ENCODE measurements at places on chromosomes 1 and 21.
A peak's percentile ranks its signal among the peaks of the same experiment; 100 is the strongest.

GRCh38 chr1:16882986-16883385 is 12.8 kb upstream of the RNU1-2 start:
- no peak for DNase-seq

GRCh38 chr21:35810431-35810970 is 249.8 kb downstream of the SETD4 start:
- DNase-seq: no peak

DNA sequence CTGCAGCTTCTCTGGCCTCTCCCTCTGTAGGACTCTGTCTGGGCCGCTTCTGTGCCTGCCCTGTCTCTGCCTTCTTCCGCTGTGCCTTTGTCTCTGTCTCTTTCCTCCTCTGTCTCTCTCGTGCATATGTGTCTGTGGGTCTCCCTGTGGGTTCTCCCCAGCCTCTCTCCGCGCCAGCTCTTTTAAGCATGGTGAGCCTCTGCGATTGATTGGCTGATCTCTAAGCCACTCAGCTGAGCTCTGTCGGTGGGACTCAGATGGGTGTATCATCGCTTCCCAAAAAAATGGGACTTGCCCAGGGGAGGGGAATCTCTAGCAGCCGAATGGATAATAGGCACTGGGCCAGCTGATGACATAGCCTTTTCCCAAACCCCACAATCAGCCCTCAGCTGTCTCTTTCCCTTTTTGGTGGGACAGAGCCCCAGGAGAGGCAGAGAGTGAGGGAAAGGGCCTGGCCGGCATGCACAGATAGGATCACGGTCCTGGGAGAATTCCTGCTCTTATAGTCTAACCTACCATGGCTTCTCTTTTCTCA is at the start of gene ADAMTS4:
TSS of gene ADAMTS4 (minus strand) at position 158 of the 535 bp plus-strand sequence. CDS start 427 bp downstream, outside the sequence.
- peak; percentile 69 for DNase-seq

DNA sequence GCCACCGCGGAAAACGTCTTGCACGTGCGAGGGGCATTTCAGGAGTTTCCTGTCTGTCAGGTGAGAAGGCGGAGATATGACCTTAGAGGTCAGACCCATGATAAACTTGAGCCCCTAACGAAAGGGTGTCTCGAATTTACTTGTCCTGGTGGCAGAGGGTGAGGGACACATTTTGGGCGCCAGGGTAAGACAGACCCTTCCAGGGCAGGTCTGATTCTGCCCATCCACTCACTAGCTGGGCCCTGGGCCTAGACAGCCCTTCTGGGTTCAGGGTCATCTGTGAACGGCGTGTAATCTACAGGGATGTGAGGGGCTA is 395 bp upstream of the CSRP1 start:
- DNase-seq: no peak

- no peak for DNase-seq
Measured at GRCh38 chr21:32585970-32586369, 647 bp upstream of the TCP10L start.

DNA sequence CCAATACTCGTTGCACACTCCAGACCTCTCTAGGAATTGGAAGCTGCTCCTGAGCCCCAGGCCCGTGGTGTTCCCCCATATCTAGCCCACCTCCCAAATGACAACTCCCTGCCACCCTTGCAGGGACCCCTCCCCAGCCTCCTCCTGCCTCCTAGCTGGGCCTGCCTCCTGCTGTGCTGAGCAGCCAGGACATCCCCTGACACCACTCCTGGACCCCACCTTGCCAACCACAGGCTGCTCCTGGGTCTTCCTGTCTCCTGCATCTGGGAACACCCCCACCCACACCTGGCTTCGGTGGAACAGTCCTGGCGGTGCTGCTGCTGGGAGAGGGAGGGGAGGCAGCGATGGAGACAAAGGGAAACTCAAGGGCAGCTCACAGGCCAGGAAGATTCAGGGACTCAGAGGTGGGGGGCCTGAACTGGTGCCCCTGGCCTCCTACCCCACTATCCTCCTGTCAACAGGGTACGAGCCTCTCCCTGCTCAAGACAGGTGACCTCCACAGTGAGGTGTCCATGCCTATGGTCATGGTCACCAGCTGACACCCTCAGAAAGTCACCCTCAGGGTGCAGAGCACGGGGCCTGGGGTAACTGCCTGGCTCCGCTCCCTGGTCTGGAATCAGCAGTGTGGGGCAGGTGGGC is 81.2 kb downstream of the RIPK4 start:
- DNase-seq: no peak

DNA sequence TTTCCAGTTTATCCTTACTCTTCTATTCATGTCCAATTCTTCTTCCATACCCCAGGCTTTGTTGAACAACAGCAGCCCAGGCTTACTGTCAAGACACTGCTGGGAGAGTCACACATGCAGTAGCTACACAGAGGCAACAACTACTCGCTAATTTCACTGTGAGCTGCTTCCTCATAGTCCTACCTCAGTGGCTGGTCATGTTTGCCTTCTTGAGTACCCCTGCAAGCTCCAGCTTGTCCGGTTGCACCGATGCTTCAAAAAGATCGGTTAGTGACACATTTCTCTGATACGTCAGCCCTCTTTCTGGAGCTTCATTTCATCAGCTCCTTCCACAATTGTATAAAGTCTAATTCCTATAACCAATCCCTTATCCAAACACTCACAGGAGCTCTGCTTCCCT is 246.7 kb upstream of the NFIA start:
- no peak for DNase-seq

- DNase-seq: no peak
Measured at GRCh38 chr1:203189951-203190352, 3.4 kb upstream of the CHI3L1 start.

- DNase-seq: no peak
Measured at GRCh38 chr1:182677397-182678098, 6.8 kb downstream of the RGS8 start.

GRCh38 chr1:1274931-1275431 is 1.3 kb upstream of the UBE2J2 start:
- DNase-seq: no peak

DNA sequence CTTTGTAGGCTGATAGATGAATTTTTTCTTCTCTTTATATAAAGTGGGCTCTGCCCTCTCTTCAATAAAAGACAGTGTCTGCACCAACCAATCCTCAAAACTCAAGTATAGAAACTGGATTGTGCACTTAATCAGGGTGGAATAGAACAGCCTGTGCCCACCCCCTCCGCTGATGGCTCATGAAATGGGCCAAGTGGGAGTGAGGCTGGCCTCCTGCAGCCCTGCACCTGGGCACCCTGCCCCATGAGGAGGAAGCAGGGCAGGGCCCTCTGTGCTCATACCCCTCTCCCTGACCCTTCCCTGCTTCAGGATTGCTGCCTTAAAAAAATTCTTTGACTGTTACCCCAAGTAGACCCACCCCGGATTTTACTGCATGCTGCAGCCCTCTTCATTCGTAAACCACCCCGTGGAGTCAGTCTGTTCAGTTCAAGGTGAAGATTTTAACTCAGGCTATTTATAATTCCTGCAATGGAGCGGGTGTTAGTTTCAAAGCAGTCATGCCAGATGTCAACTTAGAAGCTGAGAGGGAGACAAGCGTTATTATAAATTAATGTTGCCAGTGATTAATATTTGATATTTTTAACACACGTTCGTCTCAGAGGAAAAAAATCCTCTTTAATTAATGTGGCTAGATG is 15.8 kb downstream of the PROK1 start:
- DNase-seq: no peak

DNA sequence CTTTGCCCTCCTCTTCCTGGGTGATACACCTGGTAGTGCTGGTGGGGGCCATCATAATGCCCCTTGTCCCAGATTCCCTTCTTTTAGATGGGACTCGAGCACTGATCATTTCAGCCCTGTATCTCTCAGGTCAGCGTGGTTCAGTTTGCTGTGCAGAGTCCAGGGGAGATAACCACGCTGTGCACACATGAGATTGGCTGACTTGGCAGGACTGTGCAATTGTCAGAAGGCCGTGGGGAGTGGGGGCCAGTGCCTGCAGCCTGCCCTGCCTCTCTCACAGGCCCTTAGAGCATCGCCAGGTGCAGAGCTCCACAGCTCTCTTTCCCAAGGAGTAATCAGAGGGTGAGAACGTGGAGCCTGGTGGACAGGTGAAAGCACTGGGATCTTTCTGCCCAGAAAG is 15.2 kb downstream of the EPHX1 start:
- DNase-seq: no peak

GRCh38 chr1:162029157-162029556 is 5.5 kb upstream of the OLFML2B start:
- DNase-seq: no peak

GRCh38 chr1:76336931-76337371 is 262.4 kb downstream of the ST6GALNAC3 start:
- DNase-seq: peak; percentile 78

DNA sequence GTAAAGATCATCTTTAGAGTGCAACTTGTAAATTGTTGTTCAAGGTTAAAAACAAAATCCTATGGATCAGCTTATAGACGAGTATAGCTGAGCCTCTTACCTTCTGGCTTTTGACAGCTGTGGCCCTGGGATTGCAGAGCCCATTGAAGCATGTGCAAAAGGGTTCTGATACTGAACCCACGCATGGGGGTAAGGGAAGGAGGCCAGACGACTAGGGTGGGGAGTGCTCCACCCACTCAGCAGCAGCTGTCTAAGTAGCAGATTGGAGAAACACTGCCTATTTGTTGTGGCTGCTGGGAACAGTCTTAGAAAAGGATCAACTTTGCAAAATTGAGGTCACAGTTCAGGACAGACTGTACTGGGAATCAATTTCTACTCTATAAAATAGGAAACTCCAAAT is 16.1 kb downstream of the CD101 start:
- DNase-seq: peak; percentile 52

DNA sequence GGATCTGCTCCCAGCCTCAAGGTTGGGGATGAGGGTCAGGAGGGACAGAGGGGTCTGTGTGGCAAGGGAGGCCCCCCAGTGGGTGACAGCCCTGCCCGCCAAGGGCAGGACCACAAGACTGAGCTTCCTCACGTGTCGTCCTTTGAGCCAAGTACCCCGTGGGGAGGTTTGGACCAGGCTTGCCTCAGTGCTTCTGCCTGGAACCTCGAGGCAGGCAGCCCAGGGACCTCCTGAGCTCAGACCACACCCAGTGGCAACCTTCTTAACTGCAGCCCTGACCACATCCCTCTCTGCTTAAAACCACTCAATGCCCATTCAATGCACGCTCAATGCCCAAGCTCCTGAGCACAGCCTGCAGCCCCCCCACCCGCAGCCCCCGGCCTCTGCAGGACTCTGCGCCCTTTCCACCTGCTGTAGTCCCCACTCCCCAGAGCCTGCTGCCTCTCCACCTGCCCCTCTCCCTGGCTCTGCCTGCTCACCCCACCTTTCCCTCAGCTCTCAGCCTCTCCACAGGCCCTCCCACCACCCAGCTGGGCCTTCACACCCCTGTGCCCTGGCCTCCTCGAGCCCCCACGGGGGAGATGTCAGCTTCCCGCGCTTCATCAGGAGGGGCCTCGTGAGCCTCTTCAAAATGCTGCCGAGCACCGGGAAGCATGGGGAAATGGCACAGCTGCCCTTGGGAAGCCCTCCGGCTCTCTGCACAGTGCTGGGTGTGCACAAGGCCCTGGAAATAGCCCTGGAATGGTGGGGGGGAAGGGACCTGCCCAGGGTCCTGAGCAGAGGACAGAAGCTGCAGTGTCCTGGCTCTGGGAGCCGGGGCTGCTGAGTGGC is 129.3 kb upstream of the VAMP3 start:
- DNase-seq: no peak

- DNase-seq: no peak
Measured at GRCh38 chr1:160156361-160156760, 5.0 kb downstream of the ATP1A4 start.

DNA sequence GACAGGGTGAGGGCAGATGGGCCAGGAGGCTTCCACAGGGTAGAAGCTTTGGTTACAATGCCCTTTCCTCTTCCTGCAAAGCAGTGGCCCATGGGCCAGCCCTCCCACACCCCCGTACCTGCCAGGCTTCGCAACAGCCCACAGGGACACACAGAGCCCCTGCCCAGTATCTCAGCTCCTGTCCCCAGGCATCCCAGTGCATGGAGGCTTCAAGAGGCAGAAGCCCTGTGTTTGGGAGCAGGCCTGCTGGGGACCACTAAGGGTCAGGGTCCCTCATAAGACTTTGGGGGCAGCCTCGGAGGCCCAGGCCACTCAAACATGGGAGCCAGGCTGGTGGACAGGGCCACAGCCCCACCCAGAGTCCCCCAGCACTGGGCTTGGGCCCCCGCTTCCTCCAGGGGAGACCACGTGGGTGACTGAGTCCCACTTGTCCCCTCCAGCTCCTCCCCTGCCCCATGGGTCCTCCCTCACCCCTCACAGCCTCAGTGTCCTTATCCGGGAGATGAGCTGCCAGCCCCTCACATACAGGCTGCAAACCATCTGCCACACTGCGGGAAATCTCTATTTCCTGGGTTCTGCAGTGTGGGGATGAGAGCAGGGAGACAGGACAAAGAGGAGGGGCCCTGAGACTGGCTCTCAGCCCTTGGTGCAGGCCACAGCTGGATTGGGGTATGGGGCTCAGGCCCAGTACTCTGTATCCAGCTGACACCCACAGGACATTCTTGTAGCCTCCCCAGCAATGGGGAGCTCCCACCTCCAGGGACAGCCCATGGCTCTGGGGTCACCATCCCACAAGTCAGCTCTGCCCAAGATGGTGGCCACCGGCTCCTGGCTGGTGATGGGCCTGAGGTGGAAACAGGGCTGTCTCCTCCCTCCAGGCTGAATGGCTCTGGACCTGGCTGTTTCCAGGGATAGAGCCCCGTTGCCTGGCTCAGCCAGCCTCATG is 50.7 kb downstream of the WNT9A start:
- DNase-seq: peak; percentile 15

DNA sequence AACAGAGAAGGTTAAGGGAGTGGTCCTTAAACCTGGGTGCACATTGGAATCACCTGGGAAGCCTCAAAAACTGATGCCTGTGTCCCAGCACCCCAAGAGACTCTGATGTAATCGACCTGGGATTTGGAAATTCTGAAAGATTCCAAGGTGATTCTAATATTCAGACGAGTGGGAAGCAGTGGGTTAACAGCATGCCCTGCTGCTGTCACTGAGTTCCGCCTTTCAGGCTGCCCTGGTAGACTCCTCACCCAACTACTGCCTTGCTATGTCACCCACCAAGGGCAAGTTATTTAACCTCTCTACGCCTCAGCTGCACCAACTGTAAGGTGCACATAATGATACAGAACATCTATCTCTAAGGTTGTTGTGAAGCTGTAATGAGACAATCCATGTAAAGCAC is 59.2 kb downstream of the CD34 start:
- no peak for DNase-seq

DNA sequence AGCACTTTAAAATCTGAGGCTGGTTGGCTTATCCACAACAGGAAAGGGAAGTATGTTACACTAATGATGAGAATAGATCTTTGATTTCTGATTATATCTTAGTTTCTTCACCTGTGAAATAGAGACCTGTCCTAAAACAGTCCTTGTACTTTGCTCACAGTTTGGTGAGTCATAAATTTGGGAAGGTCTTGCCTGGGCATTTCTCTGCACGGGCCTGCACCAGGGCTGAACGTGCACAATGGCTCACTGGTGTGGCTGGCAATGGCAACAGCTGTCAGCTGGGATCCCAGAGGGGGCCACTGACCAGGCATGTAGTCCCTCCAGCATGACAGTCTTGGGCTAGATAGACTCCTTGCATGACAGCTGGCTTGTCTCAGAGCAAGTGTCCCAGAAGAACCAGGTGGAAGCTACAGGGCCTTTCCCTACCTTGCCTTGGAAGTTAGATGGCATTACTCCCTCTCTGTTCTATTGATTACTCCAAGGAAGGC is 367.4 kb downstream of the DISC1 start:
- DNase-seq: no peak

GRCh38 chr21:41962425-41962966 is 8.7 kb upstream of the C2CD2 start:
- no peak for DNase-seq

Data from left ventricle myocardium superior (tissue), 1 donor.